ENCODE measurements at places on chromosomes 3 and 15.

- DNase-seq: no peak
These were observed 431.2 kb upstream of the THBS1 start for GRCh38 chr15:39149636-39150150.

DNA sequence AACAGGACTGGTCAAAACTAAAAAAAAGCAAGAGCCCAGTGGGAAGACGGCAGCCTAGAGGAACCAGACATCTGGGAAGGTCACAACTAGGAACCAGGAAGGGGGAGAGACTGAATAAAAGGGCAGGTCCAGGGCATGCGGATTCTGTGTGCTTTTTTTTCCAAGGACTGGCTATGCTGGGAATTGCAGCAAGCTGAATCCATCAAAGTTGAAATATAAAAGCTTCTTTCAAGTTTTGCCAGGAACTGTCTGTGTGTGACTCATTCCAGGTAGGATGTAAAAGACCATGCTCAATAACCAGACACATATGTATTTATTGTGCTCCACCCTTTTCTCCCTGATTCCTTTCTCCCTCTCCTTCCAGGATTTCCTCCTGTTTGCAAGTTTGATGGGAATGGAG lies 47.9 kb upstream of the CCDC80 start:
- DNase-seq: no peak

DNA sequence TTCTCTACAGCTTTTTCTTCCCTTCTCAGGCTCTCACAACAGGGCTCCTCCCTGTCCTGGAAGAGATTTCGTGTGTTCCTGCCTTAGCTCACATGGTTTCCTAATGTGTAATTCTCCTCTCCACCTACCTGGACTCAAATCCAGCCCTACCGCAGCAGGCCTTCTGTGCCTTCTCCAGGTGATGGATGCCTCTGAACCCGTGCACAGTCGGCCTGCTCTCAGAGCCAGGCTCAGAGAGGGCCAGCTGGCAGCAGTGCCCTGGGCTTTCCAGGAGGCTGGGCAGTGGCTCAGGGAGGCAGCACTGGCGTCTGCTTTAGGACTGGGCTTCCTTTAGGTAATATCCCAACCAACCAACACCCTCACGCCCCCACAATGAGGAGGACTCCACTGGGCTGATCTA lies 123.2 kb upstream of the TMC3 start:
- no peak for DNase-seq

GRCh38 chr3:190229632-190230424 lies 92.4 kb downstream of the CLDN1 start:
- DNase-seq: no peak

- DNase-seq: no peak
These were observed 52.5 kb downstream of the ADCY5 start for GRCh38 chr3:123396171-123397049.

DNA sequence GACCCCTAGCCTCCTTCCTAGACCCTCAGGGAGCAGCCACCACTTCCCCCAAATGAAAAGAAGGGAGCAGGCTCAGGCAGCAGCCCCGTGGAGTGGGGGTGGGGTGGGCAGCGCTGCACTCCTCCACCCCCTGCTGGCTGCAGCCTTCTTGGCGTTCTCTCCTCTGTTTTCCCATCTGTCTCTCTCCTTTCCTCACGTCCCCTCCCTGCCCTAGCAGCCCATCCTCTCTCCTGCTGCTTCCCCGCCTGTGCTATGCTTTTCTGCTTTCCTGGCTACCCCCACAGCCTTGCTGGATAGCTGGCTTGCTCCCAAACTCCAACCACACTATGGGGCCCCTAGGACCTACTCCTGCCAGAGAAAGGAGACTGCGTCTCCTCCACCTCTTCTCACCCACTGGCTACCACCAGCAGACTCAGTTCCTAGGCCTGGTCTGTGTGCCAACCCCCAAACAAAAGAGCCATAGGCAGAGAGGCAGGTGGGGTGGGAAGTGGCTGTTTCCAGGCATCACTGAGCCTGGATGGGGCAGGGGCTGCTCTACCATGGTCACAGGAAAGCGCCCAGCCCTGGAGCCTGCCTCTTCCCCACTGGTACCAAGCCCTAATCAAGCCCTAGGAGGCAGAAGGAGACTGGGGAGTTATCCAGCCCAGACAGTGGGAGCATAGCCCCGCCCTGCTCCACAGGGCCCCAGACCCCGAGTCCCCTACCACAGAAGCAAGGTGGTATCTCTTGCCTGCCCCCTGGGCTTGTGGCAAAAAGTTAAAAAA lies 3.4 kb upstream of the DISP2 start:
- DNase-seq: no peak

GRCh38 chr3:185024406-185024805 lies 128.5 kb downstream of the C3orf70 start:
- no peak for DNase-seq

DNA sequence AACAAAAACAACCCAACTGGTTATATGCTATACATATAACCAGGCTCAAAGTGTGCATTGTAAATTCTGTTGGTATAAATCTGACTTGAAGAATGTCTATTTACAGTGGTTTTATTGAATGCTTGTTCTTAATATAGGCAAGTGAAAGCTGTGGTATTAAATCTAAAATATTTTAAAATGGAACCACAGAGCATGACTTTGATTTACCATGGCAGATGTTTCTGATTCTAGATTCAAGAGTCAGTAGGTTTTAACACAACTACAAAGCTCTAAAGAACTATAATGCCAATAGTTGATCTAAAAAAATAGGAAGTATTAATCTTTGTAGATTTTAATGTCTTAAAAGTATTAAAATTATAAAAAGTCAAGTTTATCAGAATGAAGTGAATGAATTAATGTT lies 141.9 kb upstream of the PLSCR5 start:
- no peak for DNase-seq

- DNase-seq: peak; percentile 73
These were observed at the start of gene ARHGEF3 for GRCh38 chr3:56801662-56802377. Gene ARHGEF3, minus strand, starts transcription at chr3:56801949. Its CDS starts 151 bp downstream, at chr3:56801798.

DNA sequence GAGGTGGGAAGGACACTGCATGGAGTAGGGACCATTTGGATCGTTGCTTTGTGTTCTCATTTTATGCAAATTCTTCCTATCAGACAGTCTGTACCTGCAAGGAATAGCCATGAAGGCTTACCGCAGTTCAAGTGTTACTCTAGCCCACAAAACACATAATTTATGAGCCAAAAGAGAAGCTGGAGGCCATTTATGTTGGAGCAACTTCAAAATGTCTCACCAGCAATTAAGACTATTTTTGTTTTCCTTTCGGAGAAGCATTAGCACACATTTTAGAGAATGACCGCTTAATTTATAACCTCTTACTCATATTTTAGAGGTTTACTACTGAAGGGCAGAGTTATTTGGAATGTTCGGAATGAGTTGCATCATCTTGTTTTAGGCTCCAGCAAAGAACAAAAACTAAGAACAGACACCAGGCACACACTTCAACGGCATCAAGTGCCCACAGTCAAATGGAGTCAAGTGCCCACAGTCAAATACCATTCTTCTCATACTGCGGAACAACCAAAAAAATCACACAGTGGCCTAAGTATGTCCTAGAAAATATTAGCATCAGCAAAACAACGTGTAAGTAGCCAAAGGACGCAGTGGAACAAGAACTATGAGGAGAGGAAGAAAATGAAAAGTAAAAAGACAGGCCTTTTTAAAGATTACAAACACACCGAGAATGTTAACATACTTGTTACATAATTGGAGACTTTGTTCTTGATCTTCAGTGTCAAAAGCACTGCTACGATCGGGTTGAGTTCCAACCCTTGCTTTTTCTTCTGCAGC lies 17.5 kb upstream of the GOLGA8J start:
- DNase-seq: no peak

DNA sequence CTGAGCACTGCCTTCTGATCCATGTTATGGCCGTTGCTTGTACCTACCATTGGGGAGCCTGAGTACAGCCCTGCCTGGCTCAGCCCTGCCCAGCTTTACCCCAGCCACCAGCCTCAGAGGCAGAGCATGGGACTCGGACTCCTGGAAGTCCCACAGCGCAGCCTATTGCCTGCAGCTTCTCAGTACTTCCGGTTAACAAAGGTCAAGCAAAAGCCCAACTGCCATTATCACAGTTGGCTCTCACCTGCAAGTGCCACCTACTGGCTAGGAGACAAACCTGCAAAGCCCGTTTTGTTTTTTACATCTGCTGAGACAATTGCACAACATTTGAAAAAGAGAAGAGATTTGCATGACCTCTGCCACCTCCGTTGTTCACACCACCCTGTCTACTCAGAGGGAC lies 1081.7 kb downstream of the NAALADL2 start:
- DNase-seq: no peak
